HT1080 (cell line): ENCODE measurements at places on chromosomes 5 and 9. TPM values are rescaled to one million over a fixed set of nuclear protein-coding genes. Genes with fewer than 3 reads are reported as not detected.

RPL37 gene
- 2,054 and 2,634 TPM in 2 replicates for total RNA-seq

- no peak for DNase-seq
Measured at GRCh38 chr5:37090781-37091180, 158.4 kb downstream of the CPLANE1 start.

DNA sequence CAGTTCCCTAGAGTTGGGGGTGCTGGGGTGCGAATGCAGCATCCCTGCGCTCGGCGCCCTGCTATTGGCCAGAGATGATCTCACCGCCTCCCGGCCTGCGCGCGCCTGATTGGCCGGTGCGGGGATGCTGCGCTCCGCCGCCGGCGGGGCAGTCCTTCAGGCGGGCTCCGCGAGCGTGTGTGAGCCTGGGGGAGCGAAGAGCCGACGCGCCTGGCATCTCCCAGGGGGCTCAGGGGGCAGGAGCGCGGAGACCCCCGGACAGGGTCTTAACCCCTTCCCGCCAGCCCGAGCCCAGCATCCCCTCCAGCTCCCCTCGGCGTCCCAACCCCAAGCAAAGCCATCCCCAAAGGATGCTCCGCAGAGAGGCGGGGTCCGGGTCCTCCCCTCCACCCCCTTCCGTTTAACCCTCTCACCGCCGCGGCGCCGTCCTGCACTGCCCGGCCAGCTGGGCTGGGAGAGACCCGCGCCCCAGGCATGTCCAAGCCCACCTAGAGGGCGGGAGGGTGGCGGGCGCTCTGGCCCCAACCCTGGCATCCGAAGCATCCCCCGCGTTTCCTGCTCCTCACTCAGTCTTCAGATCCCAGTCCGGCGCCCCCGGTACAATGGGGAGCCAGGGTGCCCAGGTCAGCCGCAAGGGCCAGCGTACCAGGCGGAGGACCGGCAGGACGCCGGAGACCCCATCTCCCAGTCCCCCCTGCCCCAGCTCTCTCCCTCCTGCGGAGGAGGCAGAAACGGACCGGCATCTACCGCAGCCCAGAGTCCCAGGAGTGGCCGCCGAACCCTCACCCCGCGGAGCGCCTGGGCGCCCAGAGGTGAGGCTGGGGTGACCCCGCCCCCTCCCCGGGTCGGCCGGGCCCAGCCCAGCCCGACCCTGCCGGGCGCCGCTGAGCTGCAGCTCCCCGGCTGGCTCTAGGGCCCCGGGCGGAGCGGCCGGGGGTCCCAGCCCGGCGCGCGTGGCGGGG, 19.3 kb upstream of the TOR2A start:
- DNase-seq: no peak

MOB3B gene
- total RNA-seq: 2.1 and 3.0 TPM in 2 replicates
